ENCODE measurements at places on chromosomes 6 and 20.
A peak's percentile ranks its signal among the peaks of the same experiment; 100 is the strongest.

DNA sequence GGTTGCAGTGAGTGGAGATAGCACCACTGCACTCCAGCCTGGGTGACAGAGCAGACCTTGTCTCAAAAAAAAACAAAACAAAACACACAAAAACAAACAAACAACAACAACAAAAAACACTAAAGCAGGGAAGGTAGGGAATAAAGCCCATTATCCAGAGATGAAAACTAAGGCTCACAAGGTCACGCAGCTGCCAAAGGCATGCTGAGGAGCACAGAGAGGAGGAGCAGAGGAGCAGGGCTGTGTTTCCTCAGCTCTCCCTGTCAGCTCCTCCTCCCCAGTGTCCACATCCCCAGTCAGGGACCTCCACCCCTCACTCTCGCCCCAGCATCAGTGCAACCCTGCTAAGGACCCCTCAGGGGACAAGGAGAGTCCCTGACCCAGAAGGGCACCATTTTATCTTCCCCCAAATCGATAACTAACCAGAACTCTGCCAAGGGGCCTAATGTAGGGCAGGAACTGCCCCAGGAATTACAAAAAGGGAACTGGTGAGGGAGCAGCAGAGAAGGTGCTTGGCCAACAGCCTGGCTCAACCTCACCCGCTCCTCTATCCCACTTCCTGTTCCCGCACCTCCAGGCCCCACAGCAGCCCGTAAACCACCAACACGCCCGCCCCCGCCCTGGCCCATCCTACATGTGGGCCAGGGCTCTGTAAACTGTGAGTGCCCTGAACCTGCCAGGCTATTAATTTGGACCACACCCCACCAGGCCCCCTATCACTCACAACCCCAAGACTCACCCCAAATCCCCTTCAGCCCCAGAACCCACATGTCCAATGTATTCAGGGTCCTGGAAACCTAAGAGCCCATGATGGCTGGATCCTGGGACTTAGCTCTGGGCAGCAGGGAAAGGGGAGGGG lies 9.0 kb downstream of the TEAD3 start:
- DNase-seq = no peak

DNA sequence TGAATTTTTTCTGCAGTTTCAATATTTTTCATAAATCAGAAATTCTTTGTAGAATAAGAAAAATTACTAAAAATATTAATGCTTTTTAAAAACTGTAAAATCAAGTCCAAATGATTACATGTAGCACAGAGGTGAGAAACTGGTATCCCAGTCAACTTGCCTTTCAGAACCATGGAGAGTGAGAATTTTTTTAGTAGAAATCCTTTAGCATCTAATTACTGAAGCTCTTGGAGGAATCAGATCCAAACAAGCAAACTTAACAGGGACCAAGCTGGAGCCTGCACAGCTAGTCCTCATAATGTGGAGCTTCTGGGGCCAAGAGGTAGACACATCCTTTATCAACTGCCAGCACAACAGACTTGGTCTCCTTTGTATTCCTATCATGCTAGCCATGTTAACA lies 724.5 kb downstream of the TFAP2A start:
- no peak for DNase-seq

- no peak for DNase-seq
These were observed 45.7 kb upstream of the TGM2 start for GRCh38 chr20:38210741-38211140.

DNA sequence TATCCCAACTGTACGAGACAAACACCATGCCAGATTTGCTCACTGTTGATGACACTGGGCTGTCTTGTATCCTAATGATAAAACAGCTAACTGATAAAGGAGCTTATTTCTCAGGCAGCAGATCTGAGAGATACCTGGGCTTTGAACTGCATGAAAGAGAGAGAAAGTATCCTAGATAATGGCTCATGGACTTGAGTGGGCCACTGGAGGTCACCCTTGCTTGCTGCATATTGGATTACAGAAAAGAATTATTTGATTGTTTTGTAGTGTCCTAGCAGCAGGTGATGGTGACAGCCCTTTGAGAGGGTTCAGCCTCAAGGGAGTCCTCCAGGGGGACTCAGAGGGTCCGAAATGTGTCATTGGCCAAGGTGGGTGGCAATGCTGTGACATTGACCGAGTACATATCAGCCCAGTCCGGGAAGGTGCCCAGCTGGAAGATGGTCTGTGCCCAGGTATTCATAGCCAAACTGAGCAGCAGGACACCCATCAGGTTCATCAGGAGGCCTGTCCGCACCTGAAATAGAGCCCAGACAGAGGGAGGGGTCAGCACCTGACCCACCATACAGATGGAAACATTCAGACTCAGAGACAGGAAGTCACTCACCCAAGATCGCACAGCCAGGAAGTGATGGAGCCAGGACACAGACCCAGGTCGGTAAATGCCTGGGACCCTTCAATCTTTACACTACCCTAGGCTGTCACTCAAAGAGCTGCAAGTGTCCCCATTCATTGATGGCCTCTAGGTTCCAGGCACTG lies 9.4 kb upstream of the OCSTAMP start:
- no peak for DNase-seq

GRCh38 chr20:48619126-48620101 lies 208.4 kb downstream of the PREX1 start:
- peak; percentile 72 for DNase-seq

- DNase-seq = no peak
These were observed 110.2 kb downstream of the AGPAT4 start for GRCh38 chr6:161163466-161164181.

DNA sequence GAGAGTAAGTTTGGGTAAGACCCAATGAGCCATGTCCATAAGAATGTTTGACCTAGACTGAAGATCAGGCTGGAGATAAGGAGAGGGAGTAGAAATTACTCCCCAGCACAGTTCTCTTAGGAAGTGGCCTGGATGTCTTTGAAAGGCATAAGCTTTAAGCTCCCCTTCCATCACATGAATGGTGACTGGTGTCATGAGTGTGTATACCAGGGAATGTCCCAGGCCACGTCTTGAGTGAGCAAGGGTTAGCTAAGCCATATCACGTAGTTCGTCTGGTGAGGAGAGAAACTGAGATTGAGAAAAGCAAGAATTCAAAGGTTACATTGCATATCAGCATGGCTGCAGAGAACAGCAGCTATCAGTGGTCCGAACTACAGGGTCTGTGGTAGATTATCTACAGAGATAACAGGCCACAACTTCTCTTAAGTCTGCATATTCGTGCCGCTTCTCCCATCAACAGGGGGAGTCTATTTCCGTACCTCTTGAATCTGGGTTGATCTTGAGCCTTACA lies 60.1 kb upstream of the BMP2 start:
- no peak for DNase-seq

DNA sequence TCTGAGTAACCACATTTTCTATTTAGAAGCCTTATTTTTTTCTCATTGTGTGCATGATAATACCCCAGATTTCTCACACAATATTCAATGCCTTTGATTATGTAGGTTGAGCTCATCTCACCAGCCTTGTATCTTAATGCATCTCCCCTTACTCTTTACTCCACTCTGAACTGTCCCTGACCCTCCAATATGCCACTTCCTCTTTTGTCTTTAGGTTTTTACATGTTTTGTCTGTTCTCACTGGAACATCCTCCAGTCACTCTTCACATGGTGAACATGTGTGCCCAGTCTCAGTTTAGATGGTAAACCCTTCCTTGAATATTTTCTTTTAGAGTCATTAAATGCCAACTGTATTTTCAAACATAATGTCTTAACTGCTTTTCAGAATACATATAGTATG lies 392.9 kb upstream of the IMPG1 start:
- DNase-seq = no peak

DNA sequence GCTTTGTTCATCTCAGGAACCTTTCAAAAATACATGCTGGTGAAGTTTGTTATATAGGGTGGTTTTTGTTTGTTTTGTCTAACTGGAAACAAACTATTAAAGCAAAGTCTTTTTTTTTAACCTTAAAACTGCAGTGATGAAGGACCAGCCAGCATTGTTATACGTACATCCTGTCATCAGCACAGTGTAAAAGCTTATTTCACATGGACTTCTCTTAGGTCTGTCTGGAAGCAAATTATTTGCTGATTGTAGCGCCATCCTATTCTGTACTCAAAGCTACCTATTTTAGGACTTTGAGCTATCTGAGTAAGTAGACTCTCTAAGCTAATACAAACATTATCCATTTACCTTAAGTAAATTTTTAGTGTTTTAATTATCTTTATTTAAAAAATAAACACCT lies 61.7 kb downstream of the SNX9 start:
- no peak for DNase-seq

GRCh38 chr20:64091770-64092169 lies 7.6 kb upstream of the LKAAEAR1 start:
- DNase-seq = no peak

- no peak for DNase-seq
These were observed 1.2 kb upstream of the DLL1 start for GRCh38 chr6:170292111-170292406.

GRCh38 chr20:32355417-32355841 lies 2.7 kb upstream of the ASXL1 start:
- no peak for DNase-seq

DNA sequence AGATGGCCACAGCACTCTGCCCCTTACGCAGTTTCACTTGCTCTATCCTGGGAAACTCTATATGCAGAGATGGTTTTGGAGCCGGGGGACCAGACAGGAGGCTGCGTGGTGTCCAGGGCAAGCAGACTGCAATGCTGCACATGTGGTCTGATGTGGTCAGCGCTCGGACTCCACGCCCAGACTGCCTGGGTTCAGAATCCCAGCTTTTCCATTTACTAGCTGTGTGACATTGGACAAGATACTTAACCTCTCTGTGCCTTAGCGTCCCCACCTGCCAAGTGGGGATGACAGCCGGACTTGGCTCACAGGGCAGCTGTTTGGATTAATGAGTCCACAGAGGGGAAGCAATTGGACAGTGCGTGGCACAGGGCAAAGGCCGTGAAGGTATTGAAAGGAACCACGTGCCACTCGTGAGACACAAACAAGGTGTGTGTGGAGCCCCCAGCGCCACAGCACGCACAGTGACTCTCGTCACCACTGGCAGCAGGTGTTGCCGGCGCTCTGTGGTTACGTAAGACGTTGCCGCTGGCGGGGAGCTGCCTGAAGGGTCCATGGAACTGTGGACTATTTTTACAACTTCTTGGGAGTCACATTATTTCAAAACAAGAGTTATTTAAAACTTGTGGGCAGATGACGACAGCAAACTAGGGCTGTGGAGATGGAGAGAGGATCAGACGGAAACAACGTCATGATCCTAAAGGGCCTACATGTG lies 201.4 kb downstream of the PREX1 start:
- peak; percentile 69 for DNase-seq

DNA sequence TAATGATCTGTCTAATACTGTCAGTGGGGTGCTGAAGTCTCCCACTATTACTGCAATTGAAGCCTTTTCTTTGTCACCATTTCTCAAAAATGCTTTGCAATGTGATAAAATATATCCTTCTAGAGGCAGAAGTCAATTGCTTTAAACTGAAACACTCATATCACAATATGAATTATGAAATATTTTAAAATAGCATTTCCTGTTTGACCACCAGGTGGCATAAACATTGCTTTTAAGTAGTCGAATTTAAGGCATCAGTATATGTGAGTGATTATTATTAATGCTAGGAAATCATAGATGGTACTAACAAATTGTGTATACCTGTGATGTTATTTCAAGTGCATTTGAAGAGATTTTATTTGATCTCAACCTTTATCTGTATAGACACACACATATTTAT lies 87.5 kb downstream of the MEI4 start:
- no peak for DNase-seq

- no peak for DNase-seq
These were observed 182.8 kb downstream of the SASH1 start for GRCh38 chr6:148525453-148525852.

GRCh38 chr20:46630306-46630705 lies 21.0 kb downstream of the SLC13A3 start:
- no peak for DNase-seq

DNA sequence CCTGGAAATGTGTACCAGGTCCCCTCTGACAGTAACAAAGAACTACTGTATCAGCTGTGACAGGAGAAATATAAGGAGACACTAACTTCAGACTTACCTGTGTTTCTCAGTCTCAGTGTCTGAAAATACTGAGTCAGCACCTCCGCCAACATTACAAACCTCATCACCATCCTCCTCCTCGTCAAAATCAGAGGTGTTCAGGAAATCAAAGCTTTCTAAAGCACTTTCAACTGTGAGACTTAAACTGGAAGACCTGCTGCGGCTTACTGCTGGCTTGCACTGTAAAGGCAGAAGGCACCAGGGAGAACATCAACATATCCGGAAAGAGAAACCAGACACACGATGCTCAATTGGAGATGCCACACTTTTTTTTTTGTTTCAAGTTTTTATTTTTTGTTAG lies 40.3 kb upstream of the ARMH2 start:
- no peak for DNase-seq

DNA sequence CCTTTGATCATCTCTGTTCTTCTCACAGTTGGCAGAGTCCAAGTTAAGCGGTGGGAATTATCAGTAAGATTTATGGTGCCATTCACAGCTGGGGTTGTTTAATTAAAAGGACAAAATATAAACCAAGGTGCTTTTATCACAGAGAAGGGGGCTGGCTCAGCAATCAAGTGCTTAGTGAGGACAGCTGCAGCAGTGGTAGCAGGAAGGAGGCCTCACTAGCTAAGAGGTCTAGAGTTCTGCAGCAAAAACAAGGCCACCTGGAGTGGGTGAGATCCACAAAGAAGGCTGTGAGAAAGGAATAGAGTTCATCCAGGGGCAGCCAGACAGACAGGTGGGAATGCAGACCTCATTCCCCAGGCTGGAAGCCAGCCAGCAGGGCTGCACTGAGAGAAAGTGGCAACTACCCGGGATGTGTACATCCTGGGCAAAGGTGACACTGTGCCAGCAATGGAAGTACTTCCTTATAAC lies 37.1 kb downstream of the PIGU start:
- no peak for DNase-seq

DNA sequence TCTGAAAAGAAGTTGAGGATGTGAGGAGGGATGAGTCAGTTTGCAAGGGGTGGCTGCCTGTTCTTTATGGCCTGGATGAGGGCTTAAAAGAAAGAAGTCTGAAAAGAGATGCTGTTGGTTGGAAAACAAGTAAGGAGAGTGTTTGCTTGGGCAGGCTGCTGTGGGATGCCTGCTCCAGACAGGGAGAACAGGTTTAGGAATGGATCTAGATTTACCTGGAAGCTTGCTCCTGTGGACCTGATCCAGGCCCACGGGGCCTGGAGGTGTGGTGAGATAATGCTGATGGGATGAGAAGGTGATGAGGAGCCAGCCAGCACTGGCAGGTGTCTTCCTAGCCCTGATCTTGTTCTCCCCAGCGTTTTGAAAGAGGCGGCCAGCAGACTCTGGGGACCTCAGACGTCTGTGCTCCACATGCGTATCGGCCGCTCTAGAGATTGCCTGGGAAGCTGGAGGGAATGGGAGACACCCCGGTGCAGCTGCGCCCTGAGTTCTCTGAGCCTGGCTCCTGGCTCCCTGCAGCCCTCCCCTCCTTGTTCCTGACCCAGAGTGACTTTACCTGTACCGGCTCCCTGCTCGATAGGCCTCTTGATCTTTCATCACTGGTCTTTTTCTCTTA lies 331.3 kb downstream of the ZFAND3 start:
- DNase-seq = no peak

GRCh38 chr6:31797588-31797987 lies 2.0 kb upstream of the VARS1 start:
- peak; percentile 83 for DNase-seq

Data from spleen (tissue), 13 donors.